ENCODE measurements at places on chromosomes 3 and 15. TPM values are rescaled to one million over a fixed set of nuclear protein-coding genes. Genes with fewer than 3 reads are reported as not detected.

DNA sequence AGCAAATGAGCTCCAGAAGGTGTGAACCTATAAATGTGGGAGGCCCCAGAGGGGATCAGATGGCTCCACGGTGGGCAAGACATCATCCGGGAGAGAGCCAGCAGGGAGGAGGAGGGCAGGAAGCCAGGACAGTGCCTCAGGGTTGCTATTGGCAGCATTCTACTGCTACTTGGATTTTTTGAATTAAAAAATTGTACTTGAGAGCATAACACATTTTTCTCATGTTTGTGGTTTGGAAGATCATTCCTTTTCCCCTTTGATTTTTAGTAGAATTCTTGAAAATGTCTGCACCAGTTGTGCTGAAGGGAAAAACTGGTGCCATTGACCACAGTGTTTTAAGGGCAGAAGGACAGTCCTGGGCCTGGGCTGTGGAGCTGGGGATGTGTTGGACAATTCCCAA, 59.2 kb downstream of the LYZL4 start:
- H3K4me1 ChIP-seq: no peaks in the 10 kb centered on the region
- H3K27ac ChIP-seq: no peak overlapping the region
- no peak overlapping the region for H3K4me3 ChIP-seq
- no peaks in the 10 kb centered on the region for H3K27me3 ChIP-seq

PLD1 gene
- total RNA-seq: 43.0 TPM

SLC12A8 gene
- 24.5 TPM for total RNA-seq

GRCh38 chr3:160945336-160945735, 159.8 kb downstream of the B3GALNT1 start:
- no peaks in the 10 kb centered on the region for H3K4me1 ChIP-seq
- no peak for DNase-seq
- H3K27me3 ChIP-seq: no peaks in the 10 kb centered on the region
- H3K27ac ChIP-seq: no peak overlapping the region
- H3K4me3 ChIP-seq: no peak overlapping the region

DNA sequence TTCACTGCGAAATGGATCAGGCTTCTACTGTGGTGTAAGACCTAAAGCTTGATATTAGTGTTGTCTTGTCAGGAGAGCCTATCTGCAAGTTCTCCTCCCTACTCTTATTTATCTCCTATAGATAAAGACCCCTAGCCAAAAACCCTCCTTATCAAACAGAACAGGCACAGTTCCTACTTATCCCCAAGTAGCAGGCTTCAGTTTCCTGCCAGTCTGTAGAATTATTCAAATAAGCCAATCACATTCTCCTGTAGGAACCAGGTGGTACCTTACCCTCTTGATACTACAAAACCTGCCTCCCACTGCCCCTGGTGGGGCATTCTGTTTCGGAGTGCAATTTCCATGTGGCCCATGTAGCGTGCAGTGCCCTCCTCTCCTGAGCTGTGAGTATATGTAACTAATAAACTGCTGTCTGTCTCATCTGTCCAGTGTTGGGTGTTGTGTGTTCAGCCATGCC, 28.7 kb downstream of the HDGFL3 start:
- H3K27me3 ChIP-seq: no peaks in the 10 kb centered on the region
- H3K4me3 ChIP-seq: no peak overlapping the region

SLC27A2 gene
- total RNA-seq: not detected

DNA sequence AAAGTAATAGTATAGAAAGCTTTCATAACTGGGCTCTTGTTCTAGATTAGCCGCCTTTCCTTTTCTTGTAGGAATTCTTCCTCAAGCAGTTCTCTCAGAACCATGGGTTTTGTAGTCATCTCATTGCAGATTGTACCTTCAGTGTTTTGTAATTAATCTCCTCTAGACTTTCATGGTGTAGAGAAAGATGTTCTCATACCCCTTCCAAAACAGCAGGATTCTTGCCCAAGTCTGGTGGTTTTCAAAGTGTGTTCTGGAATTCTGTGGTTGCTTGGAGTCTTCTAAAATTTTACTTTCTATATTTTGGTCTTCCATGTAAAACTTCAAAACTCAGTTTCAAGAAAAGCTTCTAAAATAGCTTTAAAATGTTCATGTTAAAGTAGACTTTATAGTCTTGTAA, 293.8 kb downstream of the PTPRG start:
- no peak overlapping the region for H3K4me3 ChIP-seq
- no peaks in the 10 kb centered on the region for H3K4me1 ChIP-seq
- no peaks in the 10 kb centered on the region for H3K36me3 ChIP-seq
- H3K27ac ChIP-seq: no peak overlapping the region

APH1B gene
- total RNA-seq: 23.5 TPM
